ENCODE measurements at places on chromosomes 12 and 14.
A peak's percentile ranks its signal among the peaks of the same experiment; 100 is the strongest.

DNA sequence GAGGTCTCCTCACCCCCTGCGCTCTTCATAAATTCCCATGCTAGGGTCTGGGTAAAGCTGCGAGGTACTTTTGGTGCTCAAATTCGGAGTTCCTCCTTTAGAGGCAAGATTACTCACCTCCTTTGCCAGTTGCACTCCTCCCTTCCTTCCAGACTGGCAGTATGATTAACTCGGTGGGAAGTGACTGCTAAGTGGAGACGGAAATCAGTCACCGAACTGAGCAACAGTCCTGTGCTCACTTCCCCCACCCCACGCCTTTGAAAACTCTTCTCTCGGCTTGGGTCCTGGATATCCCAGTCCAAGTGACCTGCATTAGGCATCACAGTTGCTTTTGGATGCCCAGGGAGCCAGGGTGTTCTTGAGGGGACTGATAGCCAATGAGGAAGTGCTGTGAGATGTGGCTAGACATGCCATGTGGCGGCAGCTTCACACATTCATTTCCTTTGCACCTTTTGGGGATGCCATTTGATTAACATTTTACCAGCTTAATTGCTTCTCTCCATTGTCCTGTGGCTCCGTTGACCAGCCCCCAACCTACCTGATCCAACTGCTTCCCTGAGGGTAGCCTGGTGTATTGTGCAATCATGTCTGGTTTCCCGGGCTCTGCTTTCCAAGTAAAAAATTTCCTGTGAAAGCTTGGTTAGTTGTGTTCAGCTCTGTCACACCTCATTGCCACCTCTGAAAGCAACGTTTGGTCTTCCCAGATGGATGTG, 840 bp downstream of the PNP start:
- DNase-seq: no peak

GRCh38 chr12:113812411-113813228, 153.5 kb downstream of the RBM19 start:
- DNase-seq: no peak

- no peak for DNase-seq
Measured at GRCh38 chr14:92199763-92200162, 78.0 kb downstream of the CPSF2 start.

DNA sequence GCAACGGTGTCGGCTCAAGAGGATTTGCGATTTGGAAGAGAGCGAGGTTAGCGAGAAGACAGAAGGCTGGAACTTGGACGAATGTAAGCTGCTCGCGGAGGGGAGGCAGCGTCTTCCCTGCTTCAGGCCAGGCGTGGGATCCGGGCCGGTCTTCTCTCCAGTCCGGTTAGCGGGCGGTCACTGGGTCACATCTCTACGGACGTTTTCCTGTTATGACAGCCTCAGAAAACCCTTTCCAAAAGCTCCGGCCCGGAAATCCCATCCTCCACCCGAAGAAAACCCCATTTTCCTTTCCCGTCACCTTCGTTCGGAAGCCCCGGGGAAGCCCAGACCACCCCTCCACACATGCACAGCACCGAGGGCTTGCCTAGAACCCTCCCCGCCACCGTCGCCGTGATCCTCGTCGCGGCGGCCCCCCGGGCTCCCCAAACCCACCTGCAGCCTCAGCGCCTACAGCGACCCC, 268 bp downstream of the NDUFB1 start:
- DNase-seq: peak; percentile 5

- no peak for DNase-seq
Measured at GRCh38 chr12:123621619-123622530, 11.6 kb downstream of the EIF2B1 start.

GRCh38 chr14:98278800-98279199, 993.2 kb downstream of the BCL11B start:
- DNase-seq: no peak

- no peak for DNase-seq
Measured at GRCh38 chr14:104385531-104386101, 193.9 kb upstream of the C14orf180 start.

All from stimulated activated CD8-positive, alpha-beta memory T cell treated with anti-CD3 and anti-CD28 coated beads, Interleukin-15, amount 100 ng/mL, for 1 hour (primary cell).